ENCODE measurements at places on chromosomes 3 and 15.

- DNase-seq = no peak
These were observed 30.7 kb downstream of the CD200R1L start for GRCh38 chr3:112815981-112816380.

DNA sequence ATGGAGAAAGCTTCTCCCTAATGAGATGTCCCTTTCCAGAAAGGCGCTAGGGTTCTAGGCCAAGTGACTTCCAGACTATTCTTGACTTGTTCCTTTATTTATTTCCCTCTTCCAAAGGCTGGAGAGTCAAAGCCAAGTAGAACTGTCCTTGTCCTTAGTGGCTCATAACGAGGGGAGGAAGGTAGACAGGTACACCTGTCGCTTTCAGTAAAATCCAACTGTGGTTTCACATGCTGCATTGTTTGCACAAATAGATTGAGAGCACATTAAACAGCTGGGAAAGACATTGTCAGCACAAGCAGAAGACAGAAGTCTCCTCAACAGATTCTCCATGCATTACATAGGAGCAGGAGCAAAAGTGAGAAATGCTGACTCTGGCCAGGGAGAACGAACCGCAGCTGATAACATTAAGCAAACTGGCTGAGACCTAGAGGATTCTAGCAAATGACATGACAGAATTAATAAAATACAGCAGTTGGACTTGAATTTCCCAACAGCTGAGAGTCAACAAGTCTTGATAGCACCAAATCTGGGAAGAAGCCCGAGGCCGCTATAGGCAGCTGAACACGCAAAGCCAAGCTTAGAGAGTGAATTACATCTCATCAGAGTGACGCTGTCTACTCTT, 227.7 kb downstream of the TLE3 start:
- DNase-seq = no peak

DNA sequence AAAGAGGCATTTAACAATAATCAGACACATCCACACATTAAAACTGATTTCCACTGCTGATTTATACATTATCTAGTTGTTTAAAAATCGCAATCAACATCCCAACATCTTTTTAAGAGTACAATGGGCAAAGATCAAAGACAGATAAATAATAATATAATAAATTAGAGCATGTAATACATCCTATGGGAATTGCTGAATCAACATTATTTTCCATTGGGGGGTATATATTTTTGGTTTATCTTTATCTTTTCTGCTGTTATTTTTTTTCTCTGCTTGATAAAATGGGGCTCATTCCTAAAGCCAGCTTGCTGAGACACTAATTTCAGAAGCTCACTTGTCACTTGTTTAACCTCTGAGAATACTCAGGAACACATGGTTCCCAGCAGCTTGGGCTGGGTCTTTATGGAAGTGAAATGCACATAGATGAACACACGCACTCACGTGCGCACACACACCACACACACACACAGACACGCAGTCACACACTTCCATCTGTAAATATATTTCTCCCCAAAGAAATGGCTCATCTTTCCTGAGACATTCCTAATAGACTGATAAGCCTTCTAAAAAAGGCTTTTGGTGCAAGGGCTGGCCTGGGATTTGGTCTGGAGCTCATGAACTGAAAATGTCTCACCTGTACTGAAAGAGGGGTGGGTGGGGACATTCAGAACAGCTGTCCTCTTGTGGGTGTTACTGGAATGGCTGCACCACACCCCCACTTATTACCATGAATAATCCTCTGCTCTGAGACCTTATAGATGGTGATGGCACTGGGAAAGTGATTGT, 3.5 kb upstream of the PPIB start:
- DNase-seq = no peak

GRCh38 chr3:114392831-114393230, 99.0 kb downstream of the TIGIT start:
- DNase-seq = no peak

DNA sequence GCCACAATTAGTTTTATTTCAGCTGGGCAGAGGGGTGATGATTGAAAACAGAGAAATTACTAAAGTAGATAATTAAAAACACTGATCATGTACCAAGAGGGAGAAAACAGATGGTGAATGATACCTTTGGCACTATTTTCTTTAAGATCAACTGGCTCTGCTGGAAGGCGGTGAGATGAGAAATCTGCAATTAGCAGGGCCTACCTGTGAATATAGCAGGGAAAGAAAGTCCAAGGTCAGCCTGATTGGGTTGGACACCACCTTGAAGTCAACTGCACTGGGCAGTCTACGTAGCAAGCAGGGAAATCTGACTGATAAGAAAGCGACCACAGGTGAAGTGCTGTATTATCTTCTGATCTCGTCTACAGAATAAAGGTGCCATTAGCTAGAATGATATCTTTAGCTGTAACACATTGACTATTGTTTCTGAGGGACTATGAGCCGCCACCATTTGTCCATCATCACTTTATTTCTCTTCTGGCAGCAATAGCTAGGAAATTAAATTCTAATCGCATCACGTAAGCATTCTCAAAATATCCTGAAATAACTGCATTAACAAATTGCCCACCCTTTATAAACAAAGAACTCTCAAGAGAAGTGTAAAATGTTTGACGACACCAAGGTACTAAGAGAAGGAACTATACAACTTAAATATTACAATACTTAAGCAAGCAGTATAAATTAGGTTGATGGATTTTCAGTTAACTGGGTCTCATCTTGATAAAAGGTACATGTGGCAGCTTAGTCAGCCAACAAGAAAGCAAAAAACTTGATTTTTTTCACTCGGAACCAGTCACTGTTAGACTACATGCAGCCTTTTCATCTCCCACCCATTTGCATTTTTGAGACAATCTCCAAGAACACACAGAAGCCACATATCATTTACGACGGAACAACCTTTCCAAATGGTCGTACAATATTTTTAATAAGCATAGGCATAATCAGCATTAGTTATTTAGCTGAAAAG, 1.3 kb downstream of the NEDD4 start:
- no peak for DNase-seq

DNA sequence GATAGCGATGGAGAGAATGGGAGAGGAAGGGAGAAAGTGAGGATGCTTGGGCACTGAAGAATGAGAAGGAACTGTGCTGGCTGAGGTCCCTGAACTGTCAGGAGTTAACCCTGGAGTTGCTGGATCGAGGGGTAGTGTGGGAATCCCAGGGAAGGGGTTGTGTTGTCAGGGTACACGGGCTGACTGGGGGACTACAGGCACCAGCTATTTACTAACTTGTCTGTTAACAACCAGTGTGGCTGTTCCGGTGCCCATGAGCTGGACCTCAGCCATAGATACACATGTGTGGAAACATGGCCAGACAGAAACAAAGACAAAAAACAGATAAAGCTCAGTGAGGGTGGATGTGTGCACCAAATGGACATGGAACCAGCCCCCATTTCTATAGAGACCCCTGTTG, 55.1 kb downstream of the GASK1A start:
- DNase-seq = no peak

DNA sequence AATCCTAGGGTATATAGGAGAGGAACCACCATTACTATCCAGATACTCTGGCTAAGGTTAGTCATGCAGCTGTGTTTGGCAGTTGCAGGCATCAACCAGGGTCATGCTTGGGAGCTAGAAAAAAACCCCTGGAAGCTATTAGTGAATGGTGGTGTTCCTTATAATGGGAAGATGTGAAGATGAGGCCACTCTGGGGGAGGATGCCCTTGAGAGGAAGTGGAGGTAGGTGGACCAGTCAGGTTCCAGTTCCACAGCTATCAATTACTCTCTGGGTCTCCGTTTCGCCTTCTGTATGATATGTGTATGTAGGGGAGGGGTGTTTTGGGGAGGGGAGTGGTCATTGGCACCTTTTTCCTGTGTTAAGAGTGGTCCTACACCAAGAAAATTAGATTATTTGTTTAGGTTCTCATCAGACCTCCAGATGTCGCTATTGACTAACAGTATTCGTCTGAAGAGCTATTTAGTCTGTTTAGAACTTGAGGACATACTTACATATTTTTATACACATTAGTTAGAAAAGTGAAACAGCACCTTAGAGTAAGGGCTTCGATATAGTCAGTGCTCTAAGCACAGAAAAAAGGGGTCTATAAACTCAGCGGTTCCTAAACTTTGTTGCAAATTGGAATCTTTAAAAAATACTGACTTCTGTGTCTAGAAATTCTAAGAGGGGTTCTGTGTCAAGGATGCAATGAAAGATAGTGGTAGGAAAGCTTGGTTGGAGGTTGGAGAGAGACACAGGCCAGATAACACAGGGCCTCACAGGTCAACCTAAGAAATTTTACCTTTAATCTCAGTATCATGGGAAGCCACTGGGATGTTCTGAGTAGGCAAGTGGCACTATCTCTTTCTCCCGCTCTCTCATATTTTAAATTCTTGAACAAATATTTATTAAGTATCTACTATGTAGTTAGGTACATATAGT, 9.1 kb upstream of the HPS3 start:
- peak; percentile 1 for DNase-seq

- no peak for DNase-seq
These were observed 13.6 kb downstream of the ACKR2 start for GRCh38 chr3:42822828-42823227.

GRCh38 chr3:5634411-5634810, 446.9 kb downstream of the EDEM1 start:
- no peak for DNase-seq

GRCh38 chr3:179455954-179456353, 4.7 kb upstream of the GNB4 start:
- no peak for DNase-seq

- no peak for DNase-seq
These were observed 18.4 kb upstream of the RHCG start for GRCh38 chr15:89514596-89515406.

- DNase-seq = no peak
These were observed 17.8 kb downstream of the TF start for GRCh38 chr3:133763797-133764683.

- DNase-seq = no peak
These were observed 43.6 kb upstream of the SPTSSB start for GRCh38 chr3:161414907-161415306.

DNA sequence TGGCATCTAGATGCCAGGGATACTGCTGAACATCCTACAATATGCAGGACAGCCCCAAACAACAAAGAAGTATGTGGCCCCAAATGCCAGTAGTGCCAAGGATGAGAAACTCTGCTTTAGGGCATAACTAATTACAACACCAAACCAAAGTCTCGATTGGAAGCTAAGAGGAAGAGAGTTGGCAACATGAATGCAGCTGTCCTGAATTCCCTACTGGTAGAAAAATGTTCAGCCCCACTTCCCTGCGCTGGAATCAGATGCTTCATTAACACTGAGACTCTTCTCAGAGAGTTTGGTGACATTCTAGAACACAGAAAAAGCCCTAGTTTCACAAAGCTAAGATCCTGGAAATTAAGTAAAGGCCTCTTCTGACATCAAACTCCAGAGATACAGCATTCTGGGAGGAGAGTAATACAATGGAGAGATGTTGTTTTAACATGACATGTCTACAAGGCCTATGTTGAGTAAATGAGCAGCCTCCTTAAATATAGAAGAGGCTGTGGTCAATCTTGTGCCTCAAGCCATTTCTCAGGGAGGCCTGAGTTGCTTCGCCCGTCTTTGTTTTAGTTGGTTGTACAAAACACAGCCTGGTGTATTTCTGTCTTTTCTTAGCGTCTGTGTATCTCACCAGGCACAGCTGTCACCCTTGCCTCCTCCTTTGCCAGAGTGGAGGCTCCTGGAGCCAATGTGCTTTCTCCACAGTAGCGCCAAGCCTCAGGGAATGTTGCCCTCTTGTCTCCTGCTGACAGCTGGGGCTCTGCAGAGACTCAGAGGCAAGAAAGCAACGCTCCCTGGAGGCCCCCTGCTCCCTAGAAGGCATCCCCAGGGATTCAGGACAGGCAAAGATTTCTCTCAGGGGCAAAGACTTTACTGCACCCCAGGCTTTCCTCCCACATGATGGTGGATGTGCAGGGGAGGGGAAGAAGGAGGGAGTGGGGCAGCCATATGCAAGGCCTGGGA, 25.1 kb upstream of the CTNNB1 start:
- no peak for DNase-seq

- DNase-seq = no peak
These were observed 110.3 kb upstream of the ETV5 start for GRCh38 chr3:186219211-186219638.

GRCh38 chr15:58043192-58043903, 22.2 kb downstream of the ALDH1A2 start:
- DNase-seq = peak; percentile 23

DNA sequence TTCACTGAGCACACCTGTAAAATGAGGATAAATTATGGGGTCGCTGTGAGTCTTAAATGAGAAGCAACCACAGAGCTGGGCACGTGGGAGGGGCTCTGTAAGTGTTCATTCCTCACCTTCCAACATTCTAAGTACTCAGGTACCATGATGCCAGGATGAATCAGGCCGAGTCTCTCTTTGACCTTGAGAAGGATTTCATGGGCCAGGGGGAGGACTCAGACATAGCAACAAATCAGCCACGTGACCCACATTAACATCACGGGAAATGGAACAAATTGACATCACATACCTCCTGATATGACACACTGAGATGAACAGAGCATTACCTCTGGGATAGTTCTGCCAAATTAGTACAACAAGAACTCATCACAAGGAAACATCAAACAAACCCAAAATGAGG, 35.2 kb upstream of the USP3 start:
- no peak for DNase-seq

GRCh38 chr3:56355570-56356185, 112.6 kb downstream of the ERC2 start:
- no peak for DNase-seq

- peak; percentile 11 for DNase-seq
These were observed 7.8 kb upstream of the FAM174B start for GRCh38 chr15:92663250-92663951.

DNA sequence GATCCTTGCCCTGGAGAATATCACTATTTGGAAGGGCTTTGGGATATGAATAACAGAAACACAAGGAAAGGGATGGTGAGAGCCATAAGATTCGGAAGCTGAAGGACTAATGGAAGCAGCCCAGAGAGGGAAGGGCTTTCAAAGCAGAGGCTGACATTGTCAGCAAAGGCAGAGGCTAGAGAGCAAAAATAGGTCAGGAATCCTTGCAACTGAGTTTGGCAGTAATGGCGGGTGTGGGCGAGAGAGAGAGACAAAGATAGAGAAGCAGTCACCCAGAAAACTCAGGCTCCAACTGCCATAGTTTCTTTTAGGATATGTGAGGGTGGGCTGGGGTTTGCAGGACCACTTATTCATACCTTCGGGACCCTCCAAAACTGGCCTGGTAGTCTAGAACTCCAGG, 248.6 kb downstream of the OPA1 start:
- no peak for DNase-seq

DNA sequence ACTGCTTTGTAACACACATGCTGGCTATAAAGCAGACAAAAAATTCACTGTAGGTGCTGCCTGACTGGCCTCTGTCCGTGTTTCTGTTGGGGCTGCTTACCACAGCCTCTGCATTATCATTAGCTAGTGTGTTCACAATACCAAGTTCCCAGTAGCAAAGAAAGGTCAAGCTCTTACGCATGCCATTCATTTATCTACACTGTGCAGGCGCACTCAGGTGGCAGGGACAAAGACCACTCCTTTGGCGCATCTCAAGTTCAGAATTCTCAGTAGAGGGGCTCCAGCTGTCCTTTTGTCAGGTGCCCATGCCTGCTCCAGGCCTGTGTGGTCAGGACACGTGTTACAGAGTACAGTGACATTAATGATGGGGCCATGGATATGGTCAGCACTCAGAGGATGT, 22.3 kb downstream of the MLH1 start:
- no peak for DNase-seq
